ENCODE measurements at places on chromosomes 5 and 9.

DNA sequence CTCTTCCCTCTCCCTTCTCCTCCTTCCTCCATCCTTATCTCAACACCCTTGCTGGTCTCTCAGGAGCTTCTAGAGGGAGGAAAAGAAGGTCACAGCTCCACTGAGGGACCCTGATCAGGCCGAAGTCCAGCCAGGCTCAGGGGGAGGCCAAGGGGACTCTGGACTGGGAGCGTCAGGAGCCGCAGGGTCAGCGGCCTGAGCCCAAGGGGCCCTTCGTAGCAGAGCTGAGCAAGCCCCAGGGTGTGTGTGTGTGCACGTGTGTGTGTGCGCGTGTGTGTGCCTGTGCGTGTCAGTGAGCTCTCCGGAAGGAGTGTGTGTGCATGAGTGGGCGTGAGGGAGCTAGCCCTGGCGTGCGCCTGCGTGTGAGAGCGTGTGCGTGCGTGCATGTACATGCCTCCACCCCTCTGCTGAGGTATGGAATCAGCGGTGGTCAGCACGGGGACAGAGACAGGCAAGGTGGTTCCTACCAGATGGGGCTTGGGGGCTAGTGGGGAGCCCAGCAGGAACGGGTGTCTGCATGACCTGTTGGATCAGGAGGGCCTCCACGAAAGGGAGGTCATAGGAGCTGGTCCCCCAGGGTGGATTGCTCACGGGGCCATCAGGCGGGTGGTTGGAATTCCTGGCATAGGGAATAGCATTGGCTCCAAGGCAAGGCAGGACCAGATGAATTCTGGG lies 10.0 kb upstream of the AGPAT2 start:
- DNase-seq, result no peak

- no peak for DNase-seq
Observed at GRCh38 chr5:139079991-139080610, 118.1 kb downstream of the SIL1 start.

DNA sequence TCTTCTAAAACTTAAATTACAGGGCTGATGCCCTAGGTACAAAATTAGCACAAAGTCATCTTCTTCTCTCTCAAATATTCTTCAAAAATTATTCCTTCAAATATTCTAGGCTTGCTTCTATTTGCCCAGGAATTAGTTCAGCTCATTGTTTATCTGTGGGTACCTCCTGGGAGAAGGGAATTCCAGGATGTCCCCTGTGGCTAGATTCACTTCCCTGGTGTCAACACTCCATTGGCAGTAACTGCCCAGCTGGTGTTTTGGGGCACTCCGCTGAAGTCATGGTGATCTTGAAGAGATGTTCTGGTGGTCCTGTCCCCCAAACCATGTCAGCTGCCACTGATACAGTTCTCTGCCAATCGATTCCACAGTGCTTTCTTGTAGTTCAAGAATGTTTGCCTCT lies 26.2 kb upstream of the TGFBR1 start:
- no peak for DNase-seq

DNA sequence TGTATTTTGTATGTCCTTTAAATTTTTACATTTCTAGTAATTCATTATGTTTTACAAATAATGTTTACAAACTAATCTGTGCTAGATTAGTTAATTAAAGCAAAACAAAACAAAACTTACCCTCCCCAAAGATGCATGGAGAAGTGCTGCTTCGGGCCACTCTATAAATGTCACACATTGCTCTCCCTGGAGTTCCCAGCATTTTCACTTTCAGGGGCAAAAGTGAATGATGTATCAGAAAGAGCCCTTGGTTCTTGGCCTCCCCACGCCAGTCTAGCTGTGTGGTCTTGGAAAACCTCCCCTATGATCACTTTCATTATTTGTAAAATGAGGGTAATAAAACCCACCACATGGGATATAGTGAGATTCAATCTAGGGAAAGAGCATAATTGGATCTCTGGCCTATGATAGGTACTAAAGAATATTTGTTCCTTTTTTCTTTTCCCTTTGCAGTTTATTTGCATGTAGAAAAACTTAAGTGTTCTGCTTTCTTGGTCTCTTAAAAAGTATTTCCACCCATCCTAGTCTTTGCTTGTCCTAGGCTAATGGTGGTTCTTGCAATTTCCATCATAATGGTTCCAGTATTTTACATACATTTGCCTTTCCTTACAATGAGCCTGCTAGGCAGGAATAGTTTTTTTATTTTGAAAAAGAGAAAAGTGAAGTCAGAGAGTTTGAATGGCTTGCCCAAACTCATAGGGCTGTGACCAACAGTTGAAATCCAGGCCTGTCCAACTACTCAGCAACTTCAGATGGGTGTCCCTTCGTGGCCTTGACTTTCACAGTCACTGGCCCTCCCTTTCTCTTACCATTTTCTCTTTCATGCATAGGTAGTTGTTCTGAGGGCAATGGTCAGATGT lies 184.5 kb upstream of the KLF4 start:
- DNase-seq, result no peak

DNA sequence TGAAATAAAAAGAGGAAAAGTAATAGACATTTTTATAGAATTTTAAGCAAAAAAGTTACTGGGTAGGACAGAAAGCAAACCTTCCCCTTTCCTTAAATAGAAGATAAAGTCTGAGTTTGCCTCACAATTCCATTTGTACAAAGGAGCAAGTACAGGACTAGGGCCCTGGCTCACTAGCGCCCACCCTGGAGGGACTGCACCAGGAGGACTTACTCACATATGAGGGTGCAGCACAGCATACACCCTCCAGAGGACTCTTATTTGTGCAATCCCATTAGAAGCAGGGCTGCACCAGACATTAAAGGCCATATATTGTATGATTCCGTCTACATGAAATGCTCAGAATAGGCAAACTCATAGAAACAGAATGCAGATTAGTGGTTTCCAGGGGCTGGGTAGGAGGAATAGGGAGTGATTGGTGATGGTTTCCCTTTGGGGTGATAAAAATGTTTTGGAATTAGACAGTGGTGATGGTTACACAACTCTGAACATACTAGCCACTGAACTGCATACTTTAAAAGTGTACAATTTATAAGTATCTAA lies 4.5 kb downstream of the REEP5 start:
- DNase-seq, result no peak

DNA sequence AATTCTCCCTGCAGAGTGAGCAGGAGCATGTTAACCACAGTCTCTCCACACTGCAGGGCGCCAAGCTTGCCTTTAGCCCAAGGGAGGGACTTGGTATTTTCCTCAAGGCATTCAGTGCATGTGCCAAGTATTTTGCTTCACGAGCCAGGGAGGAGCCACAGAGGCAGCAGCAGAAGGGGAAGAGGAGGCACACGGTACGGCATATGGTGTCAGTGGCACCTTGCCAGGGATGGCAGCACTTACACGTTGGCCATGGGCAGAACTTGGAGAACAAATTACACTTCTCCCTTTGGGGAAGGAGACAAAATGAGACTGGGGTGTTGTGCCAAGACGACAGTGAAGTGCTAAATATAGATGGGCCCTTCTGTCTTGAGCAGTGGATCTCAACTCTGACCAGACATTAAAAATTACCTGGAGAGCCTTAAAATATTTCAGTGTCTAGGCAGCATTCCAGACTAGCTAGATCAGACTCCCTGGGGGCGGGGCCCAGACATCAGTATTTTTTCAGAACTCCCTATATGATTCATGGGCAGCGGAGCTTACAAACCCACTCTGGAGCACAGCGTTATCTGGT lies 155.8 kb downstream of the DRD1 start:
- no peak for DNase-seq

- no peak for DNase-seq
Observed at GRCh38 chr9:124741662-124742061, 29.4 kb downstream of the NR6A1 start.

Data from stimulated activated CD4-positive, alpha-beta T cell treated with anti-CD3 and anti-CD28 coated beads, Interleukin-2, amount 100 ng/mL, for 48 hours (primary cell).